ENCODE measurements at places on chromosomes 16 and 17.

DNA sequence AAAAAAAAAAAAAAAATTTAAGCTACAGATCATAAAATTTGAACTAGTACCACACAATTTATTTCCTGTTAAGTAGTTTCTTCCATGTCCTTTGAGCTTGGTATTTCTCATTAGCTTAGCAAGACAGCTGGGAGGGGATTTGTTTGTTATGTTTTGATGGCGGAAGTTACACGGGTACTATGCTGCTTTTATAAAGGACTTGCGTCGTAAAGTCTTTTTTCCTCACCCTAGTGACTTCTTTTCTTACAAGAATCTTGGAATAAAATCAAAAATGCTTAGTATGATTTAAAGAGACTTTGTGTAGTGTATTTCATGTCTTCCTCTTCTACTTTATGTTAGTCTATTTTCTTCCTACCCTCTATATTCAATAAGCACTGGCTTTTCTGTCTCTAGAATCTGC lies 89.1 kb downstream of the NLK start:
- DNase-seq: no peak

DNA sequence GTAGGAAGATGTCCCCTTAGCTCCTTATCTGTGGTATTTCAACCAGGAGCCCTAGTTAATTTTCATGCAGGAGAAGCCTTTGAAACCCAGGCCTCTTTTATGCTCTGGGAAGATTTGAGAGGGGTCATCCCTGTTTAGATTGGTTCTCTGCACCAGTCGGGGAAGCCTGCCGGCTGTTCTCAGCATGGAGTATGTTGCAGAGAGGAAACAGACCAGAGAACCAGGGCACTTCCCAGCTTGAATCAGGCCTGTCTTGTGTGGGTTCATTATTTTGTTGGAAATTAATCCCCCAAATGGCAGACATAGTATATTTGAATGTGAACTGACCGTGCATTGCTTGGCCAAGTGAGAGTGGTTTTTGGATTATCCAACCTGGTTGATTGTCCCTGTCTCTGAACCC lies 1082.1 kb upstream of the RBFOX1 start:
- no peak for DNase-seq

DNA sequence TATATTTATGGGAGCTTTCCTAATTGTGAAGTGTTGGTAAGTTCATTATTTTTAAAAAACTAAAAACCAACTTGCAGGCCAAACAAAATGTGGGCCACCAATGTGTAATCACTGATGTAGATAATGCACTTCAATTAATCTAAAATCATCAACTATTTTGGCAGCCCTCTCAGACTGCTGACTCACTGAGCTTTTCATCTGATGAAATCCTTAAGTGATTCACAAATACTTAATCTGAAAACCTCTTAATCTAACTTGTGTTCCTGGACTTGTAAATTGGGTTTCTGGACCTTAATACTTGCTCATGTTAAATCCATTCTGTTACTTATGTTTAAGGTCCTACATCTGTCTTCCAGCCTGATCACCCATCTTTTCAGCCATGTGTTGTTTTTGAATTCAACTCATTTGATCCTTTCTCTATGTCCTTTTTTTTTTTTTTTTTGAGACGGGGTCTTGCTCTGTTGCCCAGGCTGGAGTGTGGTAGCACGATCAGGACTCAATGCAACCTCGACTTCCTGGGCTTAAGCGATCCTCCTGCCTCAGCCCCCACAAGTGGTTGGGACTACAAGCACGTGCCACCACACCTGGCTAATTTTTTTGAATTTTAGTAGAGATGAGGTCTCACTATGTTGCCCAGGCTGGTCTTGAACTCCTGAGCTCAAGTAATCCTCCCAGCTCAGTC lies 39.0 kb downstream of the PRKCB start:
- no peak for DNase-seq

DNA sequence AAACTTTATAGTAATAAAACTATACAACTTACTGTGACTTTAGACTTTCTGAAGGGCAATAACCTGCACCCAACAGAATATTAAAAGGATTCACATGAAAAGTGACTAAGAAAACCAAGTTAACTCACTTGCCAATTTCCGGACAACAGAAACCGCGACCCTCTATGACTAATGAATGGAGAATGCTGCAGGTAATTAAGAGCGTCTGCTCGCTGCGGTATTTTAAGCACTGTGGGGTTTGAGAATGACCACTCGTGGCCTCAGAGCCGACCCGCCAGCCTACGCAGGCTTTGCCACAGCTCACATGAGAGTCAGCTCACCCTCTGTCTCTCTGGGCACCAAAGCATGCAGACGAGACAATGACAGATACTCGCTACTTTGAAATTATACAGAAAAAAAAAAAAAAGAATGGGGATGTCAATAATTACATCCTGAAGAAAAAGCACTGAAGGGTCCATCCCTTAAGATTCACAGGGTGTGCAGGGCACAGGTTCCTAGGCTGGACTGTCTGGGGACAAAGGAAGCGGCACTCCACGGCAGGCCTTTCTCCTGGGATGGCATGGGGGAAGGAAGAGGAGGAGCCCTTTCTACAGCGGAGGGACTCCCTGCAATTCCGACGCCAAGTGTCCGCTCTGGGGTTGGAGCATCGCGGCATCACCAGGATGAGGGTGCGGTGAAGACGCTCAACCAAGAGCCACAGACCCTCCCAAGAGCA lies 35.0 kb downstream of the ZCCHC14 start:
- no peak for DNase-seq

DNA sequence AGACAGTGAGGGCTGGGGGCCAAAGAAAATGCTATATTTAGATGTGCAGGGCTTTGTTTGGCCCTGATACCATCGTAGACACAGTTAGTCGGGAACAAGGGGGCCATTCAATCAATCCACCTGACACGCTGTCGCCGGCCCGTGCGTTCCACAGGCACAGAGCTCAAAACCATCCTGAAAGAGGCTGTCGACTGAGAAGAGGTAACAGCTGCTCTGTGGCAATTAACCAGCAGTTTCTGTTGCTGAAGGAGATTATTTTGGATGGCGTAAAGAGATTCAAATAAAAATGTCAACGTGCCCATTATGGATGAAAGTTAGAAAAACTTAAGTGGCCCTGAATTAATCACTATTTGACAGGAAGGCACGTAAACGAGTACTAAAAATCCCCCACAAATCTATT lies 276.2 kb upstream of the IRX5 start:
- DNase-seq: no peak

DNA sequence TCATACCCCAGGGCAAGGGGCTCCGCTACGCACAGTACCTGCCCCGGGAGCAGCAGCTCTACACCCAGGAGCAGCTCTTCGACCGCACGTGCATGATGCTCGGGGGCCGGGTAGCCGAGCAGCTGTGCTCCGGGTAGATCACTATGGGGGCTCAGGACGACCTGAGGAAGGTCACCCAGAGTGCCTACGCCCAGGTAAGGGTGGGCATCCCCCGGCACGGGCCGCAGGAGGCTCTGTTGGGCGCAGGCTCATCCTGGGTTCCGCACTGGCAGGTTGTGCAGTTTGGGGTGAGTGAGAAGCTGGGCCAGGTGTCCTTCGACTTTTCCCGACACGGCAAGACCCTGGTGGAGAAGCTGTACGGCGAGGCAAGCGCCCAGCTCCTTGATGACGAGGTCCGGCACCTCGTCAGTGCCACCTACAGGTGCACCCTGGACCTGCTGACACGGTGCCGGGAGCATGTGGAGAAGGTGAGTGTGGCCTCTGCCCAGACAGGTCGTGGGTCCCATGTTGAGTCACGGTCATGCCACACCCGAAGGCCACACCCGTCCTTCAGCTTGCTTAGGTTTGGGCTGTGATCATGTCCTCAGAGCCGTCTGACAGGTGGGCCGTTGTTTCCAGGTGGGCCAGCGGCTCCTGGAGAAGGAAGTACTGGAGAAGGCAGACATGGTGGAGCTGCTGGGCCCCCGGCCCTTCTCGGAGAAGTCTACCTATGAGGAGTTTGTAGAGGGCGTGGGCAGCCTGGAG lies 19.3 kb downstream of the DBNDD1 start:
- DNase-seq: no peak

- no peak for DNase-seq
Measured at GRCh38 chr16:48574140-48574539, 35.8 kb downstream of the N4BP1 start.
